ENCODE measurements at places on chromosomes 2 and 18.

GRCh38 chr18:9048808-9049494 is 53.5 kb upstream of the NDUFV2 start:
- no peak for DNase-seq

- DNase-seq: no peak
Observed at GRCh38 chr18:8661754-8662559, 43.4 kb upstream of the MTCL1 start.

DNA sequence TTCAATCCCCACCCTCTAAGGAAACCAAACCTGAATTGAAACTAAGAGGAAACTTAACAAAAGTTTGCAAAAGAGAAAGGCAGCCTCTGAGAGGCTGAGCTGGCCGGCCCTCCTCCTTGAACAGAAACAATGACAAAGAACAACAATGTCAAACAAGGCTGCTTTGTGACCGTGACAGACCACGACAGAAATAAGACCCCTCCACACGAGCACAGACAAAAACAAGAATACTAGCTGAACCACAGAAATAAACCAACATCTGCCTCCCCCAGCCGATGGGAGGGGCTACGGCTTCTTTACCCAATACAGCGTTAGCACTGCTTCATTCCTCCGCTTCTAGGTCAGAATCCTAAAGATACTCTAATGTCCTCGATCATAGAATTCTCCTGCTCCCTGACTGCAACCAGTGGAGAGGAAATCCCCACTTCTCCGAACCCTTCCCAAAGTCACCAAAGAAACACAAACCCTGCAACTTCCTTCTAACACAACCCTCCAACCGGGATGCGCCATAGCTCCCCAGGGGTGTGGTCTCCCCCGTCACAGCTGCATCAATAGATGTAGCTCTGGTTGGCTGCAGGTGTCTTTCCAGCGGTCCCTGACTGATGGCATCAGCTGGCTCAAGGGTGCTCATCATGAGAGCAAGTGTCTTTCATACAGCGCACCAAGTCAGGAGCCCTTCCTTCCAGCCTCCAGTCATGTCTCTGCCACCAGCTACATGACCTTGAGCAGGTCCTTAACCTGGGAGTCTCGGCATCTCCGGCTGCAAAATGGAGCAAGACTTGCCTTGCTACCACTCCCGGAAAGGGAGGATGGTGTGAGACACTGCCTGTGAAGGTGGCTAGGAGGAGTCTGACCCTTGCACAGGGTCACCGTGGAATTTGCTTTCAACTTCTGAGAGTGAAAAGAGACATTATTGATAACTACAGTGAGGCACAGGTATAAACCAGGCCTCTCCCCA is 198.6 kb downstream of the HAUS1 start:
- no peak for DNase-seq

GRCh38 chr18:31977270-31977872 is 34.4 kb upstream of the TRAPPC8 start:
- DNase-seq: no peak

DNA sequence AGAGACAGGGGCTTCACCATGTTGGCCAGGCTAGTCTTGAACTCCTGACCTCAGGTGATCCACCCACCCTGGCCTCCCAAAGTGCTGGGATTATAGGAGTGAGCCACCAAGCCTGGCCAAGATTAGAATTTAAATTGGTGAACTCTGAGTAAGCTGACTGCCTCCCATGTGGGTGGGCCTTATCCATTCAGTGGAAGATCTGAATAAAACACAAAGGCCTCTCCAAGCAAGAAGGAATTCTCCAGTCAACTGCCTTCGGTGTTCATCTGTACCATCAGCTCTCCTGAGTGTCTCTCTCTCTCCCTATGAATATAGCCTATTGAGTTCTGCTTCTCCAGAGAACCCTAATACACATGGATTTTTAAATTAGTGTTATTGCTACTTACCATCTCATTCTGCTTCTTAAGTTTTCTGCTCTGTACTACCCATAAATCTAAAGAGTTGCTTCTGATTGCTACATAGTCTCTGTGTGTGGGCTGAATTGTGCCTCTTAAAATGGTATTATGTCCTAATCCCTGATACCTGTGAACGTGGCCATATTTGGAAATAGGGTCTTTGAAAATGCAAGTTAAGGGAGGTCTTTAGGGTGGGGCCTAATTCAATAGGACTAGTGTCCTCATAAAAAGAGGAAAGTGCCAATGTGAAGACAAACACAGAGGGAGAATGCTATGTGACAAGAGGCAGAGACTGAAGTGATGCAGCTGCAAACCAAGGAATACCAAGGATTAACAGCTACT is 36.3 kb downstream of the FBXO11 start:
- DNase-seq: no peak

GRCh38 chr2:120383631-120384340 is 37.9 kb downstream of the INHBB start:
- no peak for DNase-seq

DNA sequence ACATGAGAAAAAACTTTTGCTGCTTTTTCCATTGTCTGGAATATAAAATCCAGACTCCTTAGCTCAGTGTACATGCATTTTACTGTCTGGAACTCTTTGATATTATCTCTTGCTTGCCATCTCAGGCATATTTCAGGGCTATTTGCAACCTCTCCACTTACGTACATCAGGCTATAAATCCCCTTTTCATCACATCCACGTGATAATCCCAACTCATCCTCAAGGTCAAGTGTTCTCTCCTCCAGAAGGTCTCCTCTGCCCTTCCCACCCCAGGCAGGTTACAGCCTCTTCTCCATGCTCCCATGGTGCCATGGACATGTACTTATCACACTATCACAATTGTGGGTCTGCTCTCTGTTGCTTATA is 202.5 kb upstream of the RBMS1 start:
- DNase-seq: no peak

GRCh38 chr2:121682396-121683298 is 33.4 kb upstream of the CLASP1 start:
- DNase-seq: no peak

- DNase-seq: no peak
Observed at GRCh38 chr18:9619990-9620389, 5.6 kb upstream of the PPP4R1 start.

DNA sequence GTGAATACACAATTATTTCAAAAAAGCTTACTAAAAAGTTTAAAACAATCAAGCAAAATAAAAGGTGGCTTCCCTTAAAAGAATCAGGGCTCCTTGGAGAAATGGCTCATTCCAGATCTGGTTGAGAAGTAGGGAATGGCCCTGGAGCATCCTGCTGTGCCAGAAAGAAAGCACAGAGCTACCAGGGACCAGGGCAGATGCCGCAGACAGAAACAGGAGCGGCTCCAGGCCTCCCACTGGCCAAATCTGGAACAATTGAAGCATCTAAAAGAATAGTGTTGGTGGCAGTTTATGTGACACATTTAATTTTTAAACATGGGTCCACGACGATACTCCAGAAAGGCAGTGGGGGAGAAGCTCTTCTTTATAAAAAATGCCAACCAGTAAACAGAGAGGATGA is 75.5 kb downstream of the GBX2 start:
- DNase-seq: no peak

DNA sequence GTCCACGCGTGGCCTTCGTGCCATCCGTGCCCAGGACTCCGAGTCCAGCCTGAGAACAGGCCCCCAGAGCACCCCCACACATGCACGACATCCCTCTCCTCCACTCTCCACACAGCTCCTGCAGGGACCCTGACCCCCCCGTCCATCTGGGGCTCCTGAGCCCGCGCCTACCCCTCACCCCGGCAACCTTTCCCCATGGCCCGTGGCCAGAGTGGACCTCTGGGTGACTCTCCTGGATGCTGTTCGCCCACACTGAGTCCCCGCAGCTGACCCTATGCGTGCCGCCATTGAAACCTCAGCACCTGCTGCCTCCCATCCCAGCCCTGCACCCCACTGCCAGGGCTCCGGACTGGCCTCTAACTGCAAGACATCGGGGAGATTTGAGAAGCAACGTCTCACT is 132.0 kb upstream of the PXDN start:
- DNase-seq: no peak

DNA sequence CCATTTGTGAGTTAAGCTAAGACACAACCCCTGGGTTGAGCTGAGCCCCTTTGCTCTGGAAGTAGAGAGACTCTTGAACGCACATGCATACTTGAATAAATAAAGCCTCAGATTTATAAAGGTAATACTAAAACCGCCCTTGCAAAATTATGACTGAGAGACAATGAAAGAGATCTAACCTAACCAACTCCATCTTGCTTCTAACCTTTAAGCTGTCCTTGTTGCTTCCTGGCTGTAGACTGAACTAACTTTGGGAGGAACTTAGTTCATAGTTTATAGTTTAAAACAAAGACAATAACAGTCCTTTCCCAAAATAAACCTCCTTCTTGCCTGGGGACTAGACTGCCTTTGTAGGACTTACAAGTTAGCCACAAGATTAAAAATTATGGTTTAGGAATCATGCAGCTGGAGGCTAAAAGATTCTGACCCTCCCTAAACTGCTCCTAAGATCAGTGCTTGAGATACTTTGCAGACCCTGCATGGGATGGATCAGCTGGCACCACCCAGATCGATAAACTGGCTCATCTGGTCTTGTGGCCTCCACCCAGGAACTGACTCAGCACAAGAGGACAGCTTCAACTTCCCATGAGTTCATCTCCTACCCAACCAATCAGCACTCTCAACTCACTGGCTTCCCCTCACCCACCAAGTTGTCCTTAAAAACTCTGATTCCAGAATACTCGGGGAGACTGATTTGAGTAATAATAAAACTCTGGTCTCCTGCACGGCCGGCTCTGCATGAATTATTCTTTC is 240.2 kb upstream of the SLC14A2 start:
- DNase-seq: no peak

- DNase-seq: no peak
Observed at GRCh38 chr2:37880551-37880950, 44.5 kb upstream of the RMDN2 start.

- DNase-seq: no peak
Observed at GRCh38 chr2:234324116-234324515, 172.8 kb downstream of the ARL4C start.

DNA sequence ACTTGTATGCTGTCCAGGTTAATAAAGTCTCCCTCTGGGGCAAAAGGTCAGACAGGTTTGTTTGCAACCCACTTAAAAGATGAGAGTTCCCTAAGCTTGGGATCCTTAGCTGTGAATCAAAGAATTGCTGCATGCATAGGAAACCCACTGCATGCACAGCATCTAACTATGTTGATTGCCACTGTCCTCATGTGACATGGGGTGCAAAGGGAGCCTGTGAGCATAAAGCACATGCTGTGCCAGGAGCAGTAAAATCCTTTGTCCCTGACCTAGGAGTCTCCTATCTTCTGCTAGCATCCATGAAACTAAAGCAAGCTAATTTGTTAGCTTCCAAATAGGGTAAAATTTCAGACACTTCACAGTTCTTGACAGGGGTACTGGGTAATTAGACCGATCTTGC is 13.8 kb downstream of the METTL4 start:
- no peak for DNase-seq

DNA sequence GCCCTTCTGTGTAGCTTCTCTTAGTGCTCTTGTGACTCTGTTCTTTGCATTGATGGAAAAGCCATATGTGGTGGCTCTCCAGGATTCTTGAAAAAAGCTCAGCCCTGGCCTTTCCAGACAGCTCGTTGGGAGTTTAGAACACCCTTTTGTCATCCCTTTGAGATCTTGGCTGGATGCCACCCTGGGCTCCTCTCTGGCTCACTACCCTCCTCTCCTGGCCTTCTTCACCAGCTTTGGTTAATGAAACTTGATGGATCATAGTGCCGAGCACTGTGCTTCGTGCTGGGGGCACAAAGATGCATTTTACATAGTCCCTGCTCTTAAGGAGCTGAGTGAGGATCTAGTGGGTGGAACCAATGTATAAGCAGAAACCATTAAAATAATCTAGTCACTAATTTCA is 15.6 kb upstream of the FHOD3 start:
- no peak for DNase-seq

GRCh38 chr2:120265006-120265405 is 12.4 kb downstream of the RALB start:
- no peak for DNase-seq

- no peak for DNase-seq
Observed at GRCh38 chr2:233354500-233354924, 218 bp downstream of the DGKD start.

DNA sequence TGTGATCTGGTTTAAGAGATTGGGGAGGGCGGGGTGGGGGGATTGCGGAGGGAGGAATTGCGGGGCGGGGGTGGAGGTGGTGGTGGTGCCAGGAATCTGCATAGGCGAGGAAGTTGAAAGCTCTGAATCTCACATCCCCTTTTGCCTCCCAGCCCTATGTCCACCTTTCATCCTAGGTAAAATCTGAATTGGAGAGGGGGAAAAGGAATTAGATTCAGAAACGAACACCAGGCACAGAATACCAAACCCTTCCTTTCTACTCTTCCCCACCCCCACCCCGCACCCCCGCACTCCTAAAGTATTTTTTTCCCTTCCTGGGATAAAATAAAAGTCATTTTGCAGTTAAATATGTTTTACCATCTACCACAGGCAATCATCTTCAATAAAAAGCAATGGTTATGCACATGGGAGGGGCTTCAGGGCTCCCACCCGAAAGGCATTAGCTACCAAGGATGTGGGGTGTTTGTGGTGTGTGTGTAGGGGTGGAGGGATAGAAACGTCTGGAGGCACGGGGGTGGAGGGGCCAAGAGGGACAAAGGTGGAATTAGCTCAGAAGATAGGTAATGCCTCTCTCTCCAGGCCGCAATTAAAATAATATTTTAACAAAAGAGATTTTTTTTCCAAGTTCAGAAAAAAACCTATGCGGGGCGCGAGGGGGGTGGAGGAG is 1.8 kb downstream of the IGFBP5 start:
- DNase-seq: no peak

DNA sequence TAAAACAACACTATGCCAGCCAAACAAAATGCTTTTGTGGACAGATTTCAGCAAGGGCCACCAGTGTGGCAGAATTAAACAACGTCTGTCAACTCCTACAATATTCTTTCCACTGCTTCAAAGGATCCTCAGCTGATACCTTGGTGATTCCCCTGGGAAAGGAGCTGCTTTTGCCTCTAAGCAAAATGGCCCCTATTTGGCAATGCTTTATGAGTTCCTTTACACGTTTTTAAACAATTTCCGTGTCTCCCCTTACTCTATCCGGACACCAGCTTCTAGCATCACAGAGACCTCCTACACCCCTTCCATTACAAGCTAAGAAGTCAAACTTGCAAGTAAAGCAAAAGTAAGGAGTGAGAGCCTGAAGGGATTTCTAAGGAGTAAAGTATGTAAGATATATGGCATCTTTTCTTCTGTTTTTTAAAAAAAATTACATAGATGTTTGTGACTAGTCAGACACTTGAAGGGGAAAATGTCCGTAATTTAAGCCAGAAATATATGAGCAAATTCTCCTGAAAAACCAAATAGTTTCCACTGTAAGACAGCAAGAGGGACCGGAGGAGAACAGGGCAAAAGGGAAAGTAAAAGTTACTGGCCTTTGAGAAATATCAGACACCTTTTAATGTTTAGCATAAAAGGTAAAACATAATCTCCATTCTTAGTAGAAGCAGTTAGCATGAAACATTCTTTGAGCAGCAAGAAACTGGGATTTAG is 1.9 kb downstream of the SOS1 start:
- DNase-seq: no peak

- DNase-seq: no peak
Observed at GRCh38 chr2:7272210-7272609, 355.0 kb downstream of the RNF144A start.

DNA sequence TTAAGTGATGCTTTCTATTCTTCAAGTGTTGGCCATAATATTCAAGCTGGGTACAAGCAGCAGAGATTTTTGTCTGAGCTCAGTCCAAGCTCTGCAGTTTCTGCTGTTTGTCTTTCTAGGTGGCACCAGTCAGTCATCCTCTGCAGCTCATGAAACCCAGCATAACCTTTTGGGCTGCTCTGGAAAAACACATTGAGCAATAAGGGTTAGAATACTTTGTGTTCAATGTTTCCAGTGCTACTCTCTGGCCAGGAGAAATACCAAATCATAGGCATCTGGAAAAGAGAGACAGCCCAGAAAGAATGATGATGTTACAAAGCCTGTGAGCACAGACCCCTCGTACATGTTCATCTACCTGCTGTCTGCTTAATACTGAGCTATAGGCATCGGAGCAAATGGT is 19.5 kb upstream of the WIPF1 start:
- DNase-seq: no peak

Measured in stimulated activated CD8-positive, alpha-beta memory T cell treated with anti-CD3 and anti-CD28 coated beads, Interleukin-15, amount 100 ng/mL, for 4 hours (primary cell).